ENCODE measurements at places on chromosomes 5 and 9.

DNA sequence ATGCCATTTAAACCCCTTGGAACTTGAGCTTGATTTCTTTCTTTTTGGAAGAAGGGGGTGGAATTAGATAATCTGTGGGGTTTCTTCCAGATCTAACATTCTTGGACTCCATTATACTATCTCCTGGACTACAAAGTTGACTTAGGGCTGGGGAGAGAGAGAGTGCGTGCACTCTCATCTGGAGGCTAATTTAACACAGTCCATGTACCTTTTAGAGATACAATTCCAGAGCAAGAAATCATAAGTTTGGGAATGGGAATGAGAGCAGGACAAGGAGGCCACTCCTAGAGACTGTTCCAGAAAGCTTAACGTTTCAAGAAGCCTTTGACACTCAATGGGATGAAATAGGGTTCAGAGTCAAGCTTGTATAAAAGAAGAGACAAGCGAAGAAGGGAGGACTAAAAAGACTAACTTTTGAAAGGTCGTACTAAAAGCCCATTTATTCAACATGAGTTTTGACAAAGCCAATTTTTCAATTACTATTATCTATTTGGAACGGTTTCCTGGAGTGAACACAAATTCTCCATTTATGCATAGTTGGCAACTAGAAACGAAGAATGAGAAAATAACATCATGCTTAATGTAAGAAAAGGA lies 83.4 kb downstream of the ACTL7B start:
- no peak for DNase-seq

DNA sequence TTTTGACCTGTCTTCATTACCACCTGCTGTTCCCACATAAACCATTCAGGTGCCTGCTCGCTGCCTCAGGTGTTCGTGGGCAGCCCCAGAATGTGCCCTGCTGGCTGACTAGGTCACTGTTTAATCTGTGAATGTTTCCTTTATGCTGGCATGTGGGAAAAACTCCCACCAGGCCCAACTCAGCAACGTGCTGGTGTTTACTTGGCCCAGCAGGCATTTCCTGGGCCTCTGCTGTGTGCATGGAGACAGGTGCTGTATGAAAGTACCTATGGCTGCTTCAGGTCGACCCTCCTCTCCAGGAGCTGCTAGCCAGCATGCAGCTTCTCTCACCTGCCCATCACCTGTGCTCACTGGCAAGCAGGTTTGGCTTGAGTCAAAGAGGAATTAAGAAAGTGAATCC lies 65.8 kb downstream of the RAD23B start:
- DNase-seq = no peak

GRCh38 chr5:149799119-149799623 lies 69.1 kb downstream of the PPARGC1B start:
- peak; percentile 21 for DNase-seq

- DNase-seq = no peak
Observed at GRCh38 chr5:57711471-57711870, 228.9 kb upstream of the ACTBL2 start.

DNA sequence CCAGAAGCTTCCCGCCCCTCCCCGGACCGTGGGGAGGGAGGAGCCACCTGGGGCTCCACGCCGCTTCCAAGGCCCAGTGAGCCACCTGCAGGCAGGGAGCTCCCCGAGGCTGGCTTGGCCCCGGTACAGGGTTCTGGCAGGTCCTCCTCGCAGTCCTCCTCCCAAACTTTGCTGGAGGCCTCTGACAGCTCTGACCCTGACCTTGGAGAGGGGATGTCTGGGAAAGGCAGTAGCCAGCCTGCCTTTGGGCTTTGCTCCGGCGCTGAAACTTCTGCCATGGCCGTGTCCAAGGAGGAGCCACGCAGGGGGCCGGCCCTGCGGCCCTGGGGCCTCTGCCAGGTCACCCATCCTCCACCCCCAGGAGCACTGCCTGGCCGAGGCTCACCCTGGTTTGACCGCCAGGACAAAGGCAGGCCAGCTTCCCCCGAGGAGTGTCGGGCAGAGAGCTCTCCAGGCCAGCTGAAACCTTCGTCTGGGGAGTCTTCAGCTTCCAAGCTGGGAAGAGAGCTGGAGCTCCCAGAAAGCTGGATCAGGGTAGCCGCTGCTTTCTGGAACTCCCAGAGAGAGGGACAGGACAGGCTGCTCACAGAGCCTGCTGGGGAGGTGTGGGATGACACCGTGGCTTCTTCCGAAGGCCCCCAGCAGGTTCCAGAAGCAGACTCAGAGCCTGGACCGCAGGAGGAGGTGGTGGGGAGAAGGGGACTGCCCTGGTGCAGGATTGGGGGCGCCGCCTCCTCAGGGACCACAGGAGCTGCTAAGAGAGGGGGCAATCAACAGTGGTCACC lies 9.0 kb upstream of the QSOX2 start:
- no peak for DNase-seq
